AG20443 (cell line): ENCODE measurements at places on chromosomes 1 and 21.
A peak's percentile ranks its signal among the peaks of the same experiment; 100 is the strongest.

DNA sequence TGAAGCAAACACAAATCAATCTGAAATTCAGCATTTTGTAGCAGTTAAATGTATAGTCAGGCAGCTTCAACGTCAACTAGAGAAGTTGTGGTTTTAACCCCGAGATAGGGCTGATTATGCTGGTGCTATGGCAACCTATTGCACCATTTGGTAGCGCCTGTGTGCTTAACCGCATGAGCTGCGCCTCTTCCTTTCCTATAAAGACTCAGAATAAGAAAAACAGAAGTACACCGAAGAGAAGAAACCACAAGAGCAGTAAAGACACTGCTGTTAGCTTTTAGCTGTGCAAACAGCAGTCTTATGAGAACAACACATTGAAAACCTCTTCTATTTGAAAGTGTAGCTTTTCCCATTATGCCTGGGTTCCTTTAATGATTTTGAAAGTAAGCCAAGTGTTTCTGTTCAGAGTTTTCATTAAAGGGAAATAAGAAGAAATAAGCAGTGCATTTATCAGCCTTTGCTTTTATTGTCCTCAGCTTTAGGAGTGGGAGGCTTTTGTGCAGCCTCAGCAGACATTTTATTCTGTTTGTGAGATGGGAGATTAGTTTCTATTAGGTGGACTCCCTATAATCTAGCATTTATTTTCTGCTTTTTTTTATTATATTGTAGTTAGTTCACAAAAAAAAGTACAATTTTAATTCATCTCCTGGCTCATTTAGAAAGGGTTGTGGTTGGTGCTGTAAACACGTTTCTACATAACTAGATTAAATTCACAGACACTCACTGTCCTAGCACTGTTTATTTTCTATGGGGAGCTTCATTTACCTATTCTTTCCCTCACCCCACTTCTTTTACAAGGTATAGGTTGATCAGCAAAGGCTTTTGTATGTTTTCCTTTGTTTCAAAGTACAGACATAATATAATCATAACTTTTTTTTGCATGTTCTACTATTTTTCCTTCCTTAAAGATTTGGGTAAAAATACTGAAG lies 43.3 kb downstream of the PTPRC start:
- peak; percentile 69 for DNase-seq

DNA sequence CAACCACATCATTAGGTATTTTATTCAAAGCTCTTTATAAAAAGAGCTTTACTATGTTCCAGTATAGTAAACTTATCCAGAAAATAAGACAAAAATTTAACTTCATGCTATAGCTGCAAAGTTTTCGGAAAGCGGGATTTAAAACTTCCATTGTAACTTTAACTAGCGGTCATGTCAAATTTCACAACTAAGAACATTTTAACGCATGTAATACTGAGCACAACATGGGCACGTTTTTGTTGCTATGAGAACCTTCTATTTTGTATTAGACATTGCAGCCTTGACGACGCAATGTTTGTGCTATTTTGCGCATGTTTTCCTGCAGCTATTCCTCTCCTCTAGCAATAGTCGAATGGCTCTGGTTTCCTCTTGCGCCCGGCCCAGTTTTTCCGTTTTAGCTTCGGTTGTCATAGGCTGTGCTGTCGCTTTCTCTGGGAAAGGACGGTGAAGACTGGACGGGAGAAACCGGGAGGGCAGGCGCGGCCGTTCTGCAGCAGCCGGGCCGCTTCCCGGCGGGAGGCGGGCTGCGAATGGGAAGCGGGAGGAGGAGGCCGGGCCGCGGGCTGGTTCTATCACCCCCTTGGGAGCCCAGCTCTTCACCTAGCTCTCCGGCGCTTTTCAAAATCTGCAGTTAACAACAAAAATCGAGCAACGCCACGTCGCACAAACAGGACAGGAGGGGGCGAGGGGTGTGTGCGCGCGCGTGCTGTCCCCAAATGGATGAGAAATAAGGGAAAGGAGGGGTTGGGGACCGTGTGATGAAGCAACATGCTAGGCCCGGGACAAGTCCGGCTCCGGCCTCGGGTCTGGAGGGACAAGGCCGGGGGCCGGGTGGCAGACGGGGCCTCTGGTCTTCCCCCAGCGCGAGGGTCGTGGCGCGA lies 105.3 kb upstream of the HNRNPU start:
- DNase-seq = peak; percentile 59

DNA sequence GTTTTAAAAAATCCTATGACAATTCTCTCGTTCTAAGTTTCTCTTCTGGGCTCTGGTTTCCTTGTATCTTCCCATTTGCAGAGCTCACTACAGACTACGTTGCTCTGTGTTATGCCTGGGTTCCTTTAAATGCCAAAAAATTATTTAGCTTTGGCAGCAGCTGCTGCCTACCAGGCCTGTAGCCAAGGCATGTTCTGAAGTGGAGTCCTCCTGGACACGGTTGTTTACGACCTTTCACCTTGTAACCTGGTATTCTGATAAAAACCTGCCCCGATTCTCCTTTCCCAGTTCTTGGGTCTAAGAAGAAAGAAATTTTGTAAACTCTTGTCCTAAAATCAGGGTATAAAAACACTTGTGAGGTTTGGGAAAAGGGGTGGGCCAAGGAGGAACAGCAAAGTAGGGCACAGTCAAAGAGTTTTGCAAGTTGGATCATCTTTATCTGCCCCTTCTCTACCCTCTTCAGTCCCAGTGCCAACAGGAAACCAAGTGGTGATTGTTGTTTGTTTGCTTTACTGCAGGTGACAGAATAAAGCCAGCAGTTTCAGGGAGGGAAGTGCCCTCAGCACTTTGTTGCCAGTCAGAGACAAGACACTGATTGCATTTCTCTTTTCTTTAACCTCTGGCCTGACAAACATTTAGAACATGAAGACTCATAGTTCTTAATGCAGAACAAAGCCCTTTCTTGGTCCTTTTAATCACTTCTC lies 3.1 kb upstream of the TXNIP start:
- DNase-seq = no peak

DNA sequence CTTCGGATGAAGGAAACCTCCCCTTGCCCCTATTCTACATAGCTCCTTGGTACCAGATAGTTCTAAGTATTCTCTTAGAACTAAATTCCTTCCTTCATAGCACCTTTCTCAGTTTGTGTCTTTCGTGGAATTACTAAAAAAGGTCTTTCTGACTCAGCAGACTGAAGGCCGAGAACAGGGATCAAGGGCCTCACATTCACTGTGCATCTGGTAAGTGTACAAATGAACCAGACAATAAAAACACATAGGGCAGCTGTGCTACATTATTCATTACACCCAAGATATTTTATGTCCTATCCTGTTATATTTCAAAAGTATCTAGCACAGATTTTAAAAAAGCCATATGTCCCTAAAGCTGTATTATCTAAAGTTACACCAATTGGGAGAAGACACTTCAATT lies 62.9 kb upstream of the HP1BP3 start:
- DNase-seq = no peak

GRCh38 chr1:34603594-34603993 lies 151.3 kb upstream of the GJB5 start:
- no peak for DNase-seq

DNA sequence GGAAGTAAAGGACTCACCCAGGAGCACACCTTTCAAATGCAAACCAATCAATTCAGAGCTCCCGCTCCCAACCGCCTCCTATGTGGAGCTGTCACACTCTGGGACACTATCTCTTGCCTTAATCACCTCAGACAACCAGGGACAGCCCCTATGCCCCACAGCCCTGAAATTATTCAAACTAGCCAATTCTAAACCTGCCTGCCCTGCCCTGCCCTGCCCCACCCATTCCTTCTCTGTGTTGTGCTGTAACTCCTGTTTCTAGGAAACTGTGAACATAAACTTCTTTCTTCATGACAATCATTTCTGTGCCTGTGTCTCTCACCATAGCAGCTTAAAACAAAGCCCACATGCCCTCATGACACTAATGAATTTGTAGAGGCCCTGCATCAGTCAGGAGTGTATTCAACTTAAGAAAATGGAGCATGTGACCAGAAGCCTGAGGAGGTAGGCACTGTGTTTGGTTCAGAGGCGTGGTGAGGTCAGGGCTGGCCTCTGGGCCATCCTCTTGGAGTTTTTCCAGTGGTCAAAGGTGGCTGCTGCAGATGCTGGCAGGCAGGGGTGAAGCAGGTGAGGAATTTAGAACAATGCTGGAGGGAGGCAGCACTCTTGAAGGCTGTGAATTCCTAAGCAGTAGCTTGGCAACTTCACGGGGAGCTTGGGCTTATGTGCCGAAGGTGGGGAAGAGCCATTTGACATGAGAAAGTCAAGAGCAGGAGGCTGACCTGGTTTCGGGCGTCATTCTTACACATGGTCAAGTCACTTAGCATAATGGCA lies 74.5 kb downstream of the RHOU start:
- no peak for DNase-seq

GRCh38 chr1:63984930-63985290 lies 211.1 kb downstream of the ROR1 start:
- DNase-seq = no peak

- DNase-seq = no peak
Measured at GRCh38 chr21:46626975-46627501, 8.4 kb upstream of the PRMT2 start.

GRCh38 chr1:55682198-55682597 lies 467.0 kb upstream of the USP24 start:
- DNase-seq = peak; percentile 2

- DNase-seq = no peak
Measured at GRCh38 chr1:178937695-178938094, 66.8 kb upstream of the ANGPTL1 start.

DNA sequence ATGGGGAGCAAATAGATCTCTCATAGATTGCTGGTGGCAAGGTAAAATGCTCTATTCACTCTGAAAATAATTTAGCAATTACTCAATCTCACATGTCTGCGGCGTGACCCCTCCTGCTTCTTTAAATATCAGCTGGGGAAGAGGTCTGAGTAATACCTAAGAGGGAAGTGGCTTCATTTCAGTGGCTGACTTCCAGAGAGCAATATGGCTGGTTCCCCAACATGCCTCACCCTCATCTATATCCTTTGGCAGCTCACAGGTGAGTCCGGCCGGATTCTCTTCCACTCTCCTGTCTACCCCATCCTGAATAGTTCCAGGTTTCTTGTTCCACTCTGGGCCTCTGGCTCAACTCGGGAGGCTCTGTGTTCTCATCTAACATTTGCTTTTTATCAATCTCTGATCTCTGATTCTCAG lies at the start of gene SLAMF7:
TSS of gene SLAMF7 (plus strand) at position 150 of the 414 bp plus-strand sequence. CDS start at position 205, 55 bp downstream.
- DNase-seq = no peak

GRCh38 chr1:205229399-205229871 lies 1.7 kb downstream of the TMCC2 start:
- peak; percentile 73 for DNase-seq

DNA sequence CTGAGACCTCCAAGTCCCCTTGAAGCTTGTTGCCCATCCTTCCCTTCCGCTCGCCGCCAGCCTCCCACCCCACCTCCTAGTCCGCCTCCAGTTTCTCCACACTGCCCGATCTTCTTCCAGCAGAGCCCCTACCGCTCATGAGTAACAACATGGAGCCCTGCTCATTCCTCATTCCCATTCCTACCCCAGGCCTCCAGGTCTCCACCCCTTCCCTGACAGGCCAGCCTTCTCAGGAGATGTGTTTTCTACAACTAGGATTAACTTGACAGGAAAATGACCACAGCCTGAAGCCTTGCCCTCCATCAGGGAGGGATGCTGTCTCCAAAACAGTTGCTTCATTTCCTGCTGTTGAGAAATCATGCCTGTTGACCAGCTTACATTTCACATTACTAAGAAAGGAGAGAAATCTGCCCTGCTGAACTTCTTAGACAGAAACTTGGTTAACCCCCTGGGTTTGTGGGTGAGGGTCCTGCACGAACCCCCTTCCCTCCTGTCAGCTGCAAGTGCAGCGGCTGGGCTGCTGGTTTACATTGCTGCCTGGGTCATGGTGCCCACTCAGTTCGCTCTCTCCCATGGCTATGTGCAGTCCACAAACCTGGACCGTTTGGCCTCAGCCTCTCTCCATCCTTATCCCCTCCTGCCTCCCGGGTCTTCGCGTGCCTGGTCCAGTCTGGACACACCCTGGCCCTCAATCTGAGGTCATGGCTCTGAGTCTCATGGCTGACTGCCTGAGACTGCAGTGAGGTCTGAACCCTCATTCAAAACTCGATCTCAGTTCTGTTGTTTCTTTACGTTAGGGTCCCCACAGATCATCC lies 16.1 kb upstream of the CHI3L1 start:
- peak; percentile 87 for DNase-seq

GRCh38 chr1:82398357-82398756 lies 597.6 kb downstream of the ADGRL2 start:
- DNase-seq = no peak

GRCh38 chr1:41673378-41673777 lies 188.9 kb upstream of the EDN2 start:
- DNase-seq = no peak

GRCh38 chr21:35652196-35652595 lies 408.1 kb downstream of the SETD4 start:
- no peak for DNase-seq

GRCh38 chr1:10768552-10768951 lies 27.9 kb downstream of the CASZ1 start:
- no peak for DNase-seq

- no peak for DNase-seq
Measured at GRCh38 chr1:180787628-180788307, 124.9 kb upstream of the KIAA1614 start.

GRCh38 chr1:185353124-185353523 lies 36.1 kb upstream of the IVNS1ABP start:
- no peak for DNase-seq

DNA sequence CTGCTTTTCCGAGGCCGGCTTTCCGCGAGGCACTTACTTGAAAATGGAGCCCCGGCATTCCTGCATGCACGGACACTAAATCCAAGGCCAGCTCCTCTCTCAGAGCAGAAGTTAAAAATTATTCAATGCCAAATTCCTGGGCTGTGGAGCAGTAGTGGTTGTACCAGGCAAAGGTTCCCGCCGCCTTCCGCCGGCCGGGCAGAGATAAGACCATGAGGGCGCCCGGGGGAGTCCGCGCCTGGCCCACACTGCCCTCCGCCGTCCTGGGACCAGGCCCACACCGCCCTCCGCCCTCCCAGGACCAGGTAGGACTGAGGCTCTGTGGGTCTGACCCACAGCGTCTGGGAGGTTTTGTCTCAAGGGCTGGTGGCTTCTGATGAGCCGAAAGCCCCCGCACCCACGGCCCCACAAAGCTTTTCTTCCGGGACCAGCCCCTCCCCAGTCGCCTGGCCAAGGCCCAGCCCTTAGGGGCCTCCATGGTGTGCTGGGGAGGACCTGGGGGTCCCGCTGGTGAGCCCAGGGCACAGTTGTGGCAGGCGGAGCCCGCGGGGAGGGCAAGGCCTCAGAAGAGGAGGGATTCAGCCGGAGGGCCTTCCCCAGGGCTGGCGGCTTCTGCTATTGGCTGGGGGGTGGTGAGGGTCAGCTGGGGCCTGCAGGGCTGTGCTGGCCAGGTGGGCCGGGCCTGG lies 12.7 kb upstream of the C1orf159 start:
- no peak for DNase-seq

- DNase-seq = no peak
Measured at GRCh38 chr21:31273278-31273677, 70.8 kb downstream of the TIAM1 start.

- DNase-seq = no peak
Measured at GRCh38 chr1:17772615-17773212, 17.6 kb downstream of the ACTL8 start.

DNA sequence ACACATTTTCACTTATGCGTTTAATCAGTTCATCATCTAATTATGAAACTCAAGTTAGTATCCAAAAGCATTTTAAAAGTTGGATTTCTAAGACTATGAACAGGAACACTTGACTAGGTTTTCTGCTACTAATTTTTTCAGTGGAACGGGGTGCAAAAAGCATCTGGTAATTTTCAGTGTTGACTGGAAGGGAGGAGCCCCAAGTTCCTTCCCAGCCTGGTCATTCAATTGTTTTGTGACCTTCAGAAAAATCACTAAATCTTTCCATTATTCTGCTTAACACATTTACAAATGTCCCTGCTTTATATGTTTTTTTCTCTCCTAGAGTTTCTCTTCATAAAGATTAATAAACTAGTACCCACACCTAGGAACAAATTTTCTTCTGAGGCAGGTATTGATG lies 6.0 kb upstream of the ADGRL4 start:
- no peak for DNase-seq
